ENCODE measurements at places on chromosomes 3 and 15.
A peak's percentile ranks its signal among the peaks of the same experiment; 100 is the strongest.

- DNase-seq: no peak
These were observed 18.2 kb downstream of the PIF1 start for GRCh38 chr15:64807051-64807749.

GRCh38 chr3:107392549-107393165, 15.4 kb downstream of the CCDC54 start:
- DNase-seq: no peak

GRCh38 chr15:29910068-29910467, 87.8 kb upstream of the TJP1 start:
- no peak for DNase-seq

DNA sequence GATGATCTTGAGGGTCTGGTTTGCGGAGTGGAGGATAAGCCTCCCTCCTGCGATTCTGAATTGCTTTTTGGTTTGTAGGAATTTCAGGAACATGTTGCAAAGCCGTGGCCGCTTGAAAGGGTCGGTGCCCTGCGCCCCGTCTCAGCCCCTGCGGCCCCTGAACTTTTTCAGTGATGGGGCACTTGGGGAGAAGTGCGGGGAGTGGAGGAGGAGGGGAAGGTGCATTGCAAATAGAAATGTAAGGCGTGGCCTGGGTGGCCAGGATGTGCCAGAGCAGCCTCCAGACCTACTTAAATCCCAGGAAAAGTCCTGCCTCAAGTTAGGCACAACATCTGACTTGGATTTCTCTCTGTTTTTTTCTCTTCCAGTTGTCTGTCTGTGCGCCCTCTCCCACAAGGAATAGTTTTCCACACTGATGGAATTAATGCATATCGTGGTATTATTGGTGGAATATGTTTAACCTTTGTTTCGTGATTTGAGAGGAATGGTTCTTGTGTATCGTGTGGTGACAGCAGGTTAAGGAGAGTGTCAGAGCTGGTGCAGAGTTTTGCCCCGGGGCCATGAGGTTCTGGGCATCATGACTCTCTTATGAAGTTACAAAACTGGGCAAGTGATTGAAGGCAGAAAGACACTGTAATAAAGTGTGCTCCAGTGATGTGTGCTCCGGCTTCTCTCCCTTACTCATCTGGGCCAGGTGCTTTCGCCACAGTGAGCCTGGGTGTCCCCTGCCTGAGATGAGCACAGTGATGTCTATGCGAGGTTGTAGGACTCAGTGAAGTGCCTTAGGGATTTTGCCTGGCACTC, 153.8 kb downstream of the PGPEP1L start:
- DNase-seq: no peak

GRCh38 chr3:183222631-183223235, 30.3 kb upstream of the B3GNT5 start:
- DNase-seq: no peak

GRCh38 chr3:73315706-73316105, 254.2 kb downstream of the EBLN2 start:
- DNase-seq: no peak

- DNase-seq: no peak
These were observed 30.0 kb downstream of the KLHL25 start for GRCh38 chr15:85764649-85765277.

GRCh38 chr15:89999676-90000185, 1.4 kb upstream of the ZNF710 start:
- DNase-seq: no peak

DNA sequence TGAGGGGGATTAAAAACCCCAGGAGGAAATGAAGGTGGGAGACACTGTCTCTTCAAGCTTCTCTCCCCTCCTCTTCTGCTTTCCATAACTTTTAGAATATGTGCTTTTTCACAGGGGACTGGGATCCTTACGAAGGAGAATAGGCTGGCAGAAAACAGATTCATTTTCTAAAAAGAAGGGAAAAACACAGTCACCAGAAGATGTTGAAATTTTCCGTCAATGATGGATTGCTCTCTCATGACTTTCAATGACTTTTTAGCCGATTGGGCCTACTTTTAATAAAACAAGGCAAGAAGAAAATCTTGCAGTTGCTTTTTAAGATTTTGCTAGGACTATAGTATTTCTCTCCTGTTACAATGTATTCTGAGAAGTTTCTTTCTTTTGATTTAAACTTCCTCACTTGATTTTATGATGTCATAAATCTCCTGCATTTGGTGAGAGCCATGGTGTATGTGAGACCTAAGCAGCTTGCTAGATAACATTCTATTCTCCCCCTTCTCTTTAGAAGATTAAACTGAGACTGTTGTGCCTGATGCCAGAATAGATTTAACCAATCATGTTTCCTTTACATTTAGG, 241.2 kb downstream of the FEZF2 start:
- no peak for DNase-seq

DNA sequence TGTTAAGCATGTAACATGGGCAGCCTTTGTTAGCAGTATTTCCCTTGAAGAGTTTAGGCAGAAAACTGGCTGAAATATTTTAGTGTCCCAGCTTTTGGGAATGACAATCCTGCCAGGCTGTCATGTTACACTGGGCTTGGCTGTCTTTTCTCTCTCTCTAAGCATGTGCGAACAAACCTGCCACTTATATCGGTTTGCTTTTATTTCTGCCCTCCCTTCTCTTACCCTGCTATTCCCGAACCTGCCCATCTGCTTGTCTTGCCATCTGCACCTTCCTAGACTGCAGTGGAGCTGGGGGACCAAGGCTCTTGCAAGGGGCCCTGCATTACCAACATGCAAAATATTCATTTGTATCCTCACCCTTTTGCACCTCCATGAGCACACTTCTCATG, 339.6 kb downstream of the EPHB1 start:
- no peak for DNase-seq

DNA sequence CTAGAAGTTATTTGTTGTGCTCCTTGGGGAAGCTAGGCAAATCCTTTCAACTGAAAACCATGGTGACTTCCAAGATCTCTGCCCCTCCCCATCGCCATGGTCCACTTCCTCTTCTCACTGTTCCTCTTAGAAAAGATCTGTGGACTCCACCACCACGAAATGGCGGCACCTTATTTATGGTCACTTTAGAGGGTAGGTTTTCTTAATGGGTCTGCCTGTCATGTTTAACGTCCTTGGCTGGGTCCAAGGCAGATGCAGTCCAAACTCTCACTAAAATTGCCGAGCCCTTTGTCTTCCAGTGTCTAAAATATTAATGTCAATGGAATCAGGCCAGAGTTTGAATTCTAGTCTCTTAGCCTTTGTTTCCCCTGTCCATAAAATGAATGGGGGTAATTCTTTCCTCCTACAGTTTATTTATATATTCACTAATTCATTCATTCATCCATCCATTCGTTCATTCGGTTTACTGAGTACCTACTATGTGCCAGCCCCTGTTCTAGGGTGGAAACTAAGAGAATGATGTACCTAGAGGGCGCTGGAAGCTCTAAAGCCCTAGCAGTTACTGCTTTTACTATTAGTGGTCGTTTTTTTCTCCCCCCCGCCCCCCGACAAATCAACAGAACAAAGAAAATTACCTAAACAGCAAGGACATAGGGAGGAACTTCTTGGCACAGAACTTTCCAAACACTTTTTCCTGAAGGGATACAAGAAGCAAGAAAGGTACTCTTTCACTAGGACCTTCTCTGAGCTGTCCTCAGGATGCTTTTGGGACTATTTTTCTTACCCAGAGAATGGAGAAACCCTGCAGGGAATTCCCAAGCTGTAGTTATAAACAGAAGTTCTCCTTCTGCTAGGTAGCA, 657 bp downstream of the PATL2 start:
- DNase-seq: no peak

GRCh38 chr3:173617490-173617889, 219.9 kb downstream of the NLGN1 start:
- DNase-seq: no peak

DNA sequence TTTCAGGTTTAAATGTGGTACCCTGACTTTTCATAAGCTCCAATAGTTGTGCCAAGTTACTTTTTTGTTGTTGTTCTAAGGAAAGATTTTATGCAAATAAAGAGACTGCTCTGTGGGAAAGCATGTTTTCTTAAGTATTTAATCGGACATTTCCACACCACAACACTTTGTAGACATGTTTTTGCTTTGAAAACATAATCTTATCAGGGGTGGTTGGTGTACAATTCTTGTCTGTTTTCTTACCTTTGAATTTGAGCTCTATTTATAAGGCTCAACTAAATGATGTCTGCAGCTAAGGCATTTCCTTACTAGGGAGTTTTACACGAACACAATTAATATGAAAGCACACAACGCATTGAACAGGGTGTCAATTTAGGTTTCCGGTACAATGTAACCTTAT, 81.5 kb upstream of the CDIN1 start:
- no peak for DNase-seq

DNA sequence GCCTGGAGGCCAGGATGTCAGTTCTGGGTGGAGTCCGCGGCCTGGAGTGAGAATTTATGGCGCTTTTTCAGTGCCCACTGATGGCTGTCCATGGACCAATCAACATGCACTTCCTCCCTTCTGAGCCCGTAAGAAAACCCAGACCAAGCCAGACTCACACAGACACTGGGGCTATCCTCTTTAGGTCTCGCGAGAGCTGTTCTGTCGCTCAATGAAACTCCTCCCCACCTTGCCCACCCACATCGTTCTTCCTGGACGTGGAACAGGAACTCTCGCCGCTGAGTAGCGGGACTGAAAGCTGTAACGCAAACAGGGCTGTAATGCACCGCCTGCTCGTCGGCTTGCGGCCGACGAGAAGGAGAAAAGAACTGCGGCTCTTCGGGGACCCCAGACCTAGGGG, 833.0 kb upstream of the CADM2 start:
- DNase-seq: no peak

DNA sequence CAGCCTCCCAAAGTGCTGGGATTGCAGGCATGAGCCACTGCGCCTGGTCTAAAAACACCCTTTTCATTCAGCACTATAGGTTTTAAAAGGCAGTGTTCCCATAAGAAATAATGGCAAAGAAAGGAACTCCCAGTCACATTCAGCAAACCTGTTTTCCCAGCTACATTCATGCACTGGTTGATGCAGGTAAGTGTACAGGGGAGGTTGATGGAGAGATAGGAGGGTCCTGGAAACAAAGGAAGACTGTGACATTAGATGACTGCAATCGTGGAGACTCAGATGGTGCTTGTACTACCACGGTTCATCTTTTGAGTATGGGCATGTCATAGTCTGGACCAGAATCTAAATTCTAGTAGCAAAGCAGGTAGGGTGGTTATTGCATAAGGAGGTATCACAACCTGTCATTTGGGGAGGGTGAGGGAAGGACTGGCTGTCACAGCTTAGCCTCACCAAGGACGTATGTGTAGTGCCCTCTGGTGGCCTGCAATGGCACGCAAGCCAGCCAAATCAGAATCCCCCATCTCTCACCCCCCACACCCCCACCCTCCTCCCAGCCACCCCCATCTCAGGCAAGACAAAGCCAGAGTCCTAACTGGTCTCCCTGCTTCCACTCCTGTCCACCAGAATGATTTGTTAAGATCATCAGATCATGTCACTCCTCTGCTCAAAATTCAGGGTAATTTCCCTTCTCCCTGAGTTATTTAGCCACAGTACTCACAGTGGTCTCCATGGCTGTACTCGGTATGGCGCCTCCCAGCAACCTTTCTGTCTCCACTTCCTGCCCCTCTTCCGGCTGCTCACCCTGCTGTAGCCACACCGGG, 28.8 kb upstream of the UBL7 start:
- DNase-seq: no peak

- DNase-seq: no peak
These were observed 56.5 kb downstream of the DCLK3 start for GRCh38 chr3:36707623-36708409.

- DNase-seq: peak; percentile 11
These were observed 19.2 kb downstream of the ALDH1A3 start for GRCh38 chr15:100898661-100899462.

DNA sequence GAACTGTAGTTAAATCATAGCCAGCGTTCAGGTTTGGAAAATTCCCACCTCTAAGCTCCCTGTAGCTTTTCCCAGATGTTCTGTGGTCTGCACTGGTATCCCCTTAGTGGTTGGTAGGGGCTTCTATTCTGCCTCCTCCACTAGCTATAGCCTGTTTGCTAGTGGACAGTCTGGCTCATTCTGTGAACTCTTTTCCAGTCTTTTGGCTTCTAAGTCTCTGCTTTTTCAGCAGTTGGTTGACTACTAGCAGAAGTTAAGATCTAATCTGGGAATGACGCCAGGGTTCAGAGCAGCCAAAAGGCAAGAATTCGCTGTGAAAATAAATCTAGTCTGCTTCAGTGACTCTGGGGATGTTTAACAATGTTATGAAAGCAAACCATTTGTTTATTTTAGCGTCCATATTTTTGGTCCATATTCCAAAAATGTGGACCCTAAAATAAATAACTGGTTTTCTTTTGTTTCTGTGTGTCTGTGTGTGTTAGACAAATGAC, 73.7 kb upstream of the WDR72 start:
- DNase-seq: no peak

Data from omental fat pad (tissue), 4 donors.